ENCODE measurements at places on chromosomes 16 and 17.

DNA sequence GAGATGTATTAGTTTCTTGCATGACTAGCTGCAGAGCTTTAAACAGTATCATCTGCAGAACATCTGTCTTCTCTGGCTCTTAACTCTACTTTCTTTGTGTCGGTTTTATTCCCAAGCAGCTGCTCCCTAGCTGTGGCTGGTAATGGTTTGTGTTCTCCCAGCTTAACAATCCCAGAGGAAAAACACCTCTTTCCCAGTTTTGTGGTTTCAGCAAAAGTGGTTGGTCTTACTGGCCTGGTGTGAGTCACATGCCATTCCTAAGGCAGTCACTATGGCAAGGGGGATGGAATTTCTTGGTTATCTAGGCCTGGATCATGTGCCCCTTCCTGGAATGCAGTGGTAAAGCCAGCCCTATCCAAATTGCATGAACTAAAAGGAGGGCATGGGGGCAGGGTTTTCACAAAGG, 27.5 kb downstream of the OMG start:
- DNase-seq, result no peak

DNA sequence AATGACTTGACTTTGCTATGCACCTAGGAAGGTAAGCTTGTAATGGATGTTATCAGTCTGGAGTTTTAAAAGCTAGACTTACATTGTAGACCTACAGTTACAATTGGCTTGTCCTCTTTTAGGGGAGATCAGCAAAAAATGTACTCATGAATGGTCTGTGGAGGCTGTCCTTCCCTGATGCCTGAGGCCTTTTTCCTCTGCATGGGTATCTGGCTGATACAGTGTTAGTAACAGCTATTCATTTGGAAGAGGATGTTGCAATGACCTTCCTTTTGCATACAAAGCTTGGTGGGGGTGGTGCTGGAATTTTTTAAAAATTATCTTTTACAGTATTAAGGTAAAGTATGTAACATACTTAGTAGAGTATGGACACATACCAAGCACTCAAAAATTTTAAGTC, 525.5 kb downstream of the KIF2B start:
- no peak for DNase-seq

- no peak for DNase-seq
Measured at GRCh38 chr16:35795361-35796029, 2336.1 kb downstream of the TP53TG3F start.

GRCh38 chr17:71387456-71387855, 733.4 kb upstream of the SOX9 start:
- no peak for DNase-seq

- no peak for DNase-seq
Measured at GRCh38 chr17:63275318-63275970, 170.7 kb downstream of the CYB561 start.

DNA sequence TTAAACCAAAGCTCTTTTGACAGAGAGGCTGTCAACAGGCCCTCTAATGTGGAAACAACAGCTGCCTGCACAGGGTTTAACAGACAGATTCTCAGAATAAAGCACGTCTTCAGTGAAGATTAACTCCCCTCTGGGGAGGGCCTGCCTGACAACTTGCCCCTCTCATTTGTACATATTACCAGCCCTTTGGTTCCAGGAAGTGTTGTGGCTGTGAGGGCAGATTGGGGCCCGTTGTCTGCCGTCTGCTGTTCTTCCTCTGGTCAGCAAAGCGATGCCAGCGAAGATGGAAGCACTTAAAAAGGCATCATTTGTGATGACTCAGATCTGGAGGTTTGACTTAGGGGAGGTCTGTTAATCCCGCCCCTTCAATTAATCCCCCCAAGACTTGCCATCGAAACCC, 177.0 kb upstream of the IRX6 start:
- no peak for DNase-seq

DNA sequence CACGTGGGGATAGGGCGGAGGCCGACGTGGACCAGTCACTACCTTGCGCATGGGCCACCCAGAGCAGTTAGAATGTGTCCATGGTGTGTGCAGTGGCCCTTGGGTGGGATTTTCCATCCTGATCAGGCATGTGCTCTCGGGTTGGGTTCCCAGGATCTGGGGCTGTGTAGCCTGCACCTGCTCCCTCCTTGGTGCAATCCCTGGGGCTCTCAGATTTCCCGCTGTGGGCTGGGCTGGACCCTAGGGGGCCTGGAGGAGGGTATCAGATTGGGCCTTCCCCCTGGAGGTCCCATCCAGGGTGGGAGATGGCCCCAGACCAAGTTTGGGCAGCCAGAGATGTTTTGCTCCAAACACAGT, 1.3 kb downstream of the SMTNL2 start:
- DNase-seq, result no peak

GRCh38 chr17:36142806-36143205, 33.6 kb downstream of the TBC1D3B start:
- DNase-seq, result no peak

DNA sequence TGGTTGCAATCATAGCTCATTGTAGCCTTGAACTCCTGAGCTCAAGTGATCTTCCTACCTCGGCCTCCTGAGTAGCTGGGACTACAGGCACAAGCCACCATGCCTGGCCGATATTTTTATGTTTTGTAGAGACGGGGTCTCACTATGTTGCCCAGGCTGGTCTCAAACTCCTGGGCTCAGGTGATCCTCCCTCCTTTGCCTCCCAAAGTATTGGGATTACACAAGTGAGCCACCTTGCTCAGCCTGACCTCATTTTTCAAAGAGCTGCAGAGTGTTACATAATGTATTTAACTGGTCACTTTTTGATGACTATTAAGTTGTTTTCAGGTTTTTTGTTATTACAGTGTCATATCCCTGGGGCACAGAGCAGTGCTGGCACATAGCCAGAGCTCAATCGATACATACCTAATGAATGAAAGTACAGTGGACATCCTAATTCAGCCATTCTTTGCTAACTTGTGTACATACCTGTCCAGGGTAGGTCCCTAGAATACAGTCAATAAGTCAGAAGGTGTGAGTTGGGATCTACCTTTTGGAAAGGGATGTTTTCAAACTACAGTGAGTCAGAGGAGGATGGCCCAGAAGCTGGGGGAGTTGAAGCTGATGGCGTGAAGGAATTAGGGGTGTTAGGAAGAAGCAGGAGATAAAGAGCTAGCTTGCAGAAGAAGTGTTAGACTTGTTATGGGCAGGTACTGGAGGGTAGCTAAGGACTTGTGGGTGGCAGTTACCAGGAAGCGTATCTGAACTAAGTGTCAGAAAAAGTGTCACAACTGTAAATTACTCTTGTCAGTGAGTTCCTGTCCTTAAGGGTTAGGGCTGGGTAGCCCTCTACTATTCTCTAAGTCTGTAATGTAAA, 20.1 kb upstream of the CYLD start:
- no peak for DNase-seq

- no peak for DNase-seq
Measured at GRCh38 chr17:43219746-43220380, 8.2 kb downstream of the TMEM106A start.

DNA sequence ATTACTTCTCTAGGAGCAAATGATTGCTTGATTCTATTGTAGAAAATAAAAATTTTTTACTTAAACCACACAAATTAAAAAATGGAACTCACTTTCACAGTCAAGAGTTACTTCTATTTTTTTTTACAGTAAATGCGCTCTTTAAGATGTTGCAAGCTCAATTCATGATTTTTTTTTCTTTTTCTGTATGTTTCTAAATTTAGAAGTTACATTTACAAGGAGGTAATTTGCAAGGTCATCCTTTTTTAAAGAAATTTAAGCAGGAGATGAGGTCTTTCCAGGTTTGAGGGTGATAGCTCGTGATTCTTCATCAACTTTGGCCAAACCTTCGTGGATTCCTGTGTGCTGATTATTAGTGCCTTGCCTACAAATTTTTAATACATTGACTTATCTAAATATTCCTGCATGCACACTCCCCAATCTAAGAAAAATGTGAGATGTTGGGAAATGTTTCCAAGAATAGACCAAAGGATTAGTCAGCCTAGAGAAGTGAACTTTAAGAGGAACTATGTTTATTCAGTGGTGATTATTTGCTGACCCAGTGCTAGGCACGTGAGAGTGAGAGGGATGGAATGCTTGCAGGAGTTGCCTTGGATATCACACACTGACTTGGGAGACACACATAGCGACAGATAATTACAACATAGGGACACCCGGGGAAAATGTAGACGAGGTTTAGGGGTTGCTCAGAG, 429.8 kb downstream of the MAF start:
- no peak for DNase-seq

GRCh38 chr17:38777641-38778250, 21.6 kb downstream of the PIP4K2B start:
- no peak for DNase-seq

DNA sequence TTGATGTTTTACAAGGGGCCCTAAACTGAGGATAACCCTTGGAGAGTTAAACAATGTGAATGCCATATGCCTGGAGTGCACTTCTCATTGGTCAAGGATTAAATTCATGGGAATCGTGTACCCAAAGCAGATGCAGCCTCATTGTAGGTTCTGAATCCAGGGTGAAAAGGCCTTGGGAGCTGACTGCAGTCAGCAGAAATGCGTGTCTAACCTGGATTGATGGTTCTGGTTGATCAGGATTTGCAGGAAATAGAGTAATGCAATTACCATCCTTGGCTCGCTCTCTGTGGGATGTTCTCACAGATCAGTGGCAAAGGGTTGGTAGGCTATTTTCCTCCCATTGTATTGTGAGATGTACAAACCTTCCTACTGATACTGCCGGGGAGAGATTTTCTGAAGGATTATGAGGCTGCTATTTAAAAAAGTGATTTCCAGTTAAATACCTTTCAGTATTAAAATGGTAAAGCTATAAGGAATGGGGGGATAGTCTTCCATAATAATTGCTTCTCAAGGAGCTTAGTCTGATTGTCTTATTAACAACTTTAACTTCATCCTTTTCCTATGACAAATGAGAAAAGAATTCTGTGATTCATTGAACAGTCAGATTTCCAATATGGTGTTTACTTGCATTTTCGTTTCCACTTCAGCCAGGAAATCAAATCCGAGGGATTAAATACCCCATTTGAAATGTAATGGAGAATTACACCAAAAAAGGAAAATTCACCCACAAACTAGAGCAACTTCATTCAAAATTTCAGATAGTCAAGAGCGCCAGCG, 1028.1 kb upstream of the EEF2KMT start:
- no peak for DNase-seq

DNA sequence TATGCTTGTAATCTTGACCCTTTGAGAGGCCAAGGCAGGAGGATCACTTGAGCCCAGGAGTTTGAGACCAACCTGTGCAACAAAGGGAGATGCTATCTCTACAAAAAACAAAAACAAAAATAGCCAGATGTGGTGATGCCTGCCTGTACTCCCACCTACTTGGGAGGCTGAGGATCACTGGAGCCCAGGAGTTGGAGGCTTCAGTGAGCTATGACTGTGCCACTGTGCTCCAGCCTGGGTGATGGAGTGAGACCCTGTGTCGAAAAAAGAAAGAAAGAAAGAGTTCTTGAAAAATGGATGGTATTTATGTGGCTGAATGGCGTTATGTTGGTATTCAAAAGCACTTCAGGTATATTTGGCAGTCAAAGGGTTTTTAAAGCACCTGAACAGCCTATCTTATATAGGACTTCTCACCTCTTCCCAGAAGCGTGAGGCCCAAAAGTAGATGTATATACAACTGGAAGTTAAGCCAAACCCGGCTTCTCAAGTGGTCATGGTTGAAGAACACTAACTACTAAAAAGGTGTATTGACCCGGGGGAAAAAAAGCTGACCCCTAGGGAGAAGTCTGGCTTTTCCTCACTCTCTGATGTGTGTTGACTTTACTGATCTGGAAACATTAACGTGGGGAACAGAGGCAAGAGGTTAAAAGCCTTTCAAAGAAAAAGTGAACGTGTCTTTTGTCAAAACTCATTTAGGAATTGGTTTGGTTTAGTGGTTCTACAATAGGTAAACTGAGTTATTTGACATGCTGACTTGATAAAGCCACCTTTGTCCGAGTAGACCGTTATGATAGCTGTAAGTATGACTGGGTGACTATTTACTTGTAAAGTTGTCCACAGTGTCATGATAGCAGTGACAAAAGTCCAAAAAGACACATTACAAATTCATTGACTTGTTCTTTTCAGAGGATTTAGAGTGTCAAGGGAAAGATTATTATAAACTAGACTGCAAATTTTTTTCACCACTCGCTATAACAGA, 183.4 kb downstream of the IRX3 start:
- no peak for DNase-seq

GRCh38 chr17:56978441-56979090, 635 bp downstream of the SCPEP1 start:
- no peak for DNase-seq

DNA sequence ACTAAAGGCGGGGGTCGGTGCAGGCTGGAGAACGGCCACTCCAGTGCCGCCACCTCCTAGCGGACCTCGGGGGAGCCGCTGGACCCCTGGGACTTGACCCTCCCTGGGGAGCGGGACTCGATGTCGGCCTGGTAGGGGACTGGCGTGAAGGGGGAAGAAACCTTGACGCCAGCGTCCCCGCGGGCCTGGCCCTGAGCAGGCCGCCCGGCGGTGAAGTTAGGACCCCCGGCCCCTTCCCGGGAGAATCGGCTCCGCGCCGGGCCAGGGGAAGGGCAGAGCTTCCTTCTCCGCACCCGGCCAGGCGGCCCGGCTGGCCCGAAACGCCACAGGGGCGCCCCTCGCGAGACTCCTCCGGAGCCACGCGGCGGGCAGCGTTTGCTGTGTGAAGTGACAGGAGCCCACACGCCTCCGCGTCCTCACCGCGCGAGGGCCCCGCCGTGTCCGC, 389 bp downstream of the DUS1L start:
- DNase-seq, result peak; percentile 19

- DNase-seq, result no peak
Measured at GRCh38 chr17:41664172-41664457, 24.6 kb upstream of the EIF1 start.

- no peak for DNase-seq
Measured at GRCh38 chr17:79792984-79793923, 3.6 kb downstream of the CBX8 start.

- no peak for DNase-seq
Measured at GRCh38 chr16:87792205-87792565, 26.4 kb upstream of the KLHDC4 start.

DNA sequence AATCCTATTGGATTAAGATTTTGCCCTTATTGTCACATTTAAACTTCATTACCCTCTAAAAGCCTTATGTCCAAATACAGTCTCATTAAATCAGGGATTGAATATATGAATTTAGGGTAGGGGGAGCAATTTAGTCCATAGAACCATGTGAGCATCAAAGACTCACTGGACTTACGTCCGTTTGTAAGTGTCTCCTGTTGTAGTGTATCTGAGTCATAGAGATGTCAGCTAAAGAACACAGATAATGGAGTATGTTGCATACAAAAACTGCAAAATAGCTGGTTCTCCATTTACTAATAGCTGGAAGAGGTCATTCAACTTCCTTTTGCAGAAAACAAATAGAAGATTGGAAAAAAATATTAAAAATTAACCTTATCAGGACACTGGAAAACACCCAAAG, 599.1 kb upstream of the SOX9 start:
- no peak for DNase-seq

GRCh38 chr16:77594799-77595596, 127.3 kb upstream of the NUDT7 start:
- no peak for DNase-seq
